Activated CD8-positive, alpha-beta memory T cell treated with anti-CD3 and anti-CD28 coated beads, Interleukin-2, amount 50 U/mL, for 48 hours (primary cell): ENCODE measurements at places on chromosomes 16 and 17.
A peak's percentile ranks its signal among the peaks of the same experiment; 100 is the strongest.

GRCh38 chr17:6191405-6192324 lies 121.5 kb downstream of the WSCD1 start:
- no peak for DNase-seq

DNA sequence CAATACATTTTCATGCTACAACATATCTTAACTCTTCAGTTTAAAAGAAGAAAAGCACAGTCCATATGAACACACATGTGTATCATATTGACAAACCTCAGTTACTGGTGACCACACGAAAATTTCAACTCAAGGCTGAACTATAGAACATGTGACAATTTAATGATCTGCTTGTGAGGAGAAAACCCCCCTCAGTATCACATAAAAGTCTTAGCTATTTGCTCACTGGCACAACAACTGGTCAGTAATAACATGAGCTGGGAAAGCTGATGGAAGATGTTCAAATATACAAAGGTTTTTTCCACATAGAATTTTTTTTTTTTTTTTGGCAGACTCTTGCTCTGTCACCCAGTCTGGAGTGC lies 19.5 kb downstream of the ZNF652 start:
- DNase-seq = no peak

DNA sequence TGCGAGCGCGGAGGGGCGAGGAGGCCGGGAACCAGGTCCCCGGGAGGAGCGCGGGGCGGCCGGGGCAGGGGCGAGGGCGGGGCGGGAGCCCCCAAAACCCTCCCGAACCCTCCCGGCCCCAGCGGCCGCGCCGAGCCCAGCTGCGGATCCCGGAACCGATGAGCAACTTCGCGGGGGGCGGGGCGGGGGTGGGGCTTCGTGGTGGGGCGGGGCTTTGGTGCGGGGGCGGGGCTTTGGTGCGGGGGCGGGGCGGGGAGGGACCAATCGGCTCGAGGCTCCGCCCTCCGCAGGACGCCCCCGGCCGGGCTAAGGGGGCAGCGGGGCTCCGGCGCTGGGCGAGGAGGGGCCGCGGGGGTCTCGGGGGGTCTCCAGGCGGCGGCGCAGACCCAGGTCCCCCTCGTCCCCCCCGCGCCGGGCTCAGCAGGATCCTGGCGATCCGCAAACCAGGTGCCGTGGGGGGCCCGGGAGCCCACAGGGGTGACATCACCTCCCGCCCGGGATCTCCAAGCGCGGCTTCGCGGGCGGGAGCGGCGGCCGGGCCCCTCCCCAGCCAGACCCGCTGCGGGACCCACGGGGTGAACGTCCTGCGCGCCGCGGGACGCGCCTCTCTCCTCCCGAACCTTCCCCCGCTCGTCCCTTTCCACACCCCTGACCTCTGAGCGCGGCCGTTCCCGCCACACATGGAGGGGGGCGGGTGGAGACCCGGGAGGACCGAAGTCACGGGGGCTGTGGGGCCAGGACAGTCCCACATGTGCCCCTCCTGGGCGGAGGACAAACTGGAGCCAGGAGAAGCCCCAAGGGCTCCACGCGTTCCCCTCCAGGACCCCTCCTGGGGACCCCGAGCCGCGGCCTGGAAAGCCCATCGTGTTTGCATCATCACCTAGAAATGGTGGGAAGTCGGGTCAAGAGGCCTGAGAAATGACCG lies at the start of gene ABR:
ABR (minus strand) TSS at position 164 of the 925 bp plus-strand sequence. CDS start 254 bp downstream, outside the sequence.
- peak; percentile 79 for DNase-seq

DNA sequence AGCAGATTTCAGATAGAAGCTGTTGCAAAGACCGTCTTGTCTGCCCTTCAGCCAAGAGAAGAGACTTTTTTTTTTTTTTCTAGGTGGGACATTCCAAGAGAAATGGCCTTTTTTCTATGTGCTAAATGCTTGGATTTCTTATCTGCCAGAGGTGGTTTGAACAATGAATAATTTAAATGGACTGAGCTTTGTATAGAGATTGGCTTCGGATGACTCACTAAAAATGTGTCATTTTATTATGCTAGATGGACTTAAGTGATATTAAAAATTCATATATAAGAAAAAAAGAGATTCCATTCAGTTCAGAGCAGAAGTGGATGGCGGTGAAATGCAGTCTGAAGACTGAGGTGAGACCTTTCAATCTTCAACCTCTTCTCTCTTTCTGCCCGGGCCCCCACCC lies 58.4 kb downstream of the MEAK7 start:
- no peak for DNase-seq

DNA sequence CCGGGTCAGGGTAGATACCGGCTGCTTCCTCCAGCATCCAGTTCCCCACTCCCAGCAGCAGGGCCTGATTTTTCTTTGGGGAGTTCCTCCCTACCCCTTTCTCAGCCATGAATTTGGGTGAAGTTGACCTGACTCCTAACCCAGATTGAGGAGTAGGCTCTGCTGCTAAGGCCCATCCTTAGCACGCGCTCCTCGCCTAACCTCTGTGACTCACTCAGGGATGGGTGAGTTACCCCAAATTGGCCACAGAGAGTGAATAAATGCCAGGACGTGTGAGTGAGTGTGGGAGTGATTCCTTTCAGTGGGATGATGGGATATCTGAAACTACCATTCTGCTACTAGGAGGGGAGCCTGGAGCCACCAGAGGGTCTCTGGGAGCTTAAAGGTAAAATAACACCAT lies 28.9 kb upstream of the ABCC12 start:
- no peak for DNase-seq

DNA sequence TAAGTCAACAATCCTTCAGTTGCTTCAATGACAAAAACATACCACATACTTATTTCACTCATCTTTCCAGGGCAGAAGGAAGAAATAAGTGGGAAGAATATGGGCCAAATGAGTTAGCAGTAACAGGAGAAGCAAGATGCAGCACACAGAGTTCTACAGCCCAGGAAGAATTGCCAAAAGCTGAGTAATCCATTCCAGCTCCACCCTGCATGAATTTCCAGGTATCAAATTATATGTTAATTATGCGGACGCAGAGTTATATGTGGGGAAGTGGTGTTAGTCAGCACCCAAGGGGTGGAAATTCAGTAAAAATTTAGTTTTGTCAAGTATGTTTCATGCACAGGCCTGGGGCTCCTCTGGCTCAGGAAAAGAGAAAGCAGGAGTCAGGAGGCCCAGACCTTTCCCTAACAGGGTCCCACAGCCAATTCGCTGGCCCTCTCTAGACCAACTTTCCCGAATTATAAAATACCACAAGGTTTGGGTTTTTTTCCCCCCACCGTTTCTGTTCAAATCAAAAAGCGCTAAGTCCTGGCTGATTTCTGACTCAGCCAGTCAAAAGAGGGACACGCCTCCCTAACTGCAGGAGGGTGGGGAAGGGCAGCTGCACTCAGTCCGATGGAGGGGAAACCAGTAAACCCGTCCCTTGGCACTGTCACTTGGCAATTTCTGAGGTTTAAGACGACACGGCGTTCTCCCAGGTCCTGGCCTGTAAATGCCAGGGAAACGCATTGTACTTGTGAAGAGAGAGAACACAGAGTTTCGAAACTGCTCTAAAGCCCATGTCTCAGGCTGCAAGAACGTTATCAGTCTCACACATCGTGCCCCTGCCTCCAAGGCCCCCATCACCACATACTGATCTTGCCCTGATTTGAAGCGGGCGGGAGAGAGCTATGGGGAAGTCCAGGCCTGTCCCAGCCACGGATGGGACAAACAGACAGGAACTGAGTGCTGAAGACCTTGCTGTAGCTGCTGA lies 58.1 kb downstream of the ZFHX3 start:
- no peak for DNase-seq

GRCh38 chr16:49275050-49275730 lies 6.4 kb downstream of the CBLN1 start:
- DNase-seq = no peak

GRCh38 chr17:78924481-78925151 lies 571 bp downstream of the TIMP2 start:
- no peak for DNase-seq

- no peak for DNase-seq
These were observed 619.3 kb downstream of the TP53TG3F start for GRCh38 chr16:34078691-34079090.

GRCh38 chr17:54882950-54883349 lies 17.7 kb upstream of the TOM1L1 start:
- DNase-seq = no peak

DNA sequence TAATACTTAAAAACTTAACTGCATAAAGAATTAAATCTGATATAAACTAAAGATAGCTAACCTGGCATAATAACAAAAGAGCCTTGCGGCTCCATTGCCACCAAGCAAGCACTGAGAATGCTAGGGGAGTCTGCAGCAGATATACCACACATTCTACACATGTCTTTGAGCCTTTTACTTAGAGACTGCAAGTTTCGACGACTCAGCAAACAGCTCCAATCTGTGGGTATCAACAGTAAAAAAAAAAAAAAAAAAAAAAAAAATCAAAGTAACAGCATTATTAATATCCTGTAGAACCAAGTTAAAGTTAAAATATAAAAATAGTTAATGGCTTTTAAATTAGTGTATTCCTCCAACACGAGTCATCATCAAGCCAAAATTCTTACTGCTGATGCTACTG lies 27.8 kb upstream of the INTS2 start:
- DNase-seq = no peak

- peak; percentile 87 for DNase-seq
These were observed at the start of gene HOXB7 for GRCh38 chr17:48610282-48611211. HOXB7 (minus strand) TSS chr17:48611017; CDS start chr17:48610918, 99 bp downstream.

DNA sequence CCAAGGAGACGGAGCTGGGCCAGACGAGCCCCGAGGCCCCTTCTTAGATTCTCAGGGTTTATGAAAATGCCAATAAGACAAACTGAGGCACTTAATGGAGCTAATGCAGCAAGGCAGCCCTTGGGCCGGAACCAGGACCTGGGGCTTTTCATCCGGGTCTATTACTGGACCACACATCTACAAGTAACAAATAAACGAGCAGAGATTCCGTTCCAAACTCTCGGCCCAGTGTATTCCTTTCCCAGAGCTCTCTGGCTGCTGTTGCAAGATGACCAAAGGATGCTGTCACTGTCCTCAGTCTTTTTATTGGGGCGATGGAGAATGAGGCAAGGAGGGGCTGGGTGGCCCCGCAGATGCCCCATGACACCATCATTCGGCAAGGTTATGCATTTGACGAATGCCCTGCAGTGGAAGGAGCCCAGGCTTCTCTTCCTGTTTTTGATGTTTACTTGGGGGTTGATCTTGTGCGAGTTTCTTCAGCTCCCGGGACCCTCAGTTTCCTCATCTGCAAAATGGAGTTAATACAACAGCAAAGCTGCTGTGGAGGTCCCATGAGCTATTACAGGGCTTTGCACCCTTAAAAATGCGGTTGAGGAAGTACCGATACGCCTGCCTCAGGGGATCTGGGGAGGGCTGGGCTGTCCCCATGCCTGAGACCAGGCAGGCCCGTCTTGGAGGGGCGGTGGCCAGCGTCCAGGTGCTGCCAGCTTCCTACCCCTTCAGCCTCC lies 1.1 kb upstream of the NTN1 start:
- DNase-seq = peak; percentile 37

DNA sequence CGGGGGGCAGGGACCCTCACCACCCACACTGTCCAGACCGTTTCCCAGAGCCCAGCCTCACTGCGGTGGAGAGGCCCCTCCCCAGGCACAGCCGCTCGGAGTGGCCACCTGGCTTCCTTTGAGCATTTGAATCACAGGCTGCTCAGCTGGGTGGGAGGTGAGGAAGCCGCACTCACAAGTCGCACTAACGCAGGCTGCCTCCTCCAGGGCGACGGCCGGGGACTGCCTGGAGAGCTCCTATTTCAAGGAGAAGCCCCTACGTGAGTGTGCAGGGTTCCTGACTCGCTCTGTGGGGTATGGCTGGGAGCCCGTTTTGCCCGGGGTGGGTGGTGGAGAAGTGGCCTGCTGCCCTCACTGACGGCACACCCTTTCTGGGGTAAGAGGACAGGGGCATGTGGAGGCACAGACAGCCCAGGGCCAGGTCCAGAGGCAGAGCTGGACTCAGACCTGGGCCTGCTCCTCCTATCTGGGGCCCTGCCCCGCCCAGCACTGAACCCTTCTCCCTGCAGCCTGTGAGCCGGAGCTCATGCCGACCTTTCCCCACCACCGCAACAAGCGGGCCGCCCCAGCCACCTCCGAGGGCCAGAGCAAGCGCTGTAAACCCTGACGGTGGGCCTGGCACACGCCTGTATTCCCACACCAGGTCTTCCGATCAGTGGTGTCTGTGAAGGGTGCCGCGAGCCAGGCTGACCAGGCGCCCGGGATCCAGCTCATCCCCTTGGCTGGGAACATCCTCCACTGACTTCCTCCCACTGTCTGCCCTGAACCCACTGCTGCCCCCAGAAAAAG lies 6.2 kb downstream of the SPATA2L start:
- DNase-seq = no peak

- peak; percentile 35 for DNase-seq
These were observed 4.2 kb downstream of the CD300LB start for GRCh38 chr17:74527081-74527480.

DNA sequence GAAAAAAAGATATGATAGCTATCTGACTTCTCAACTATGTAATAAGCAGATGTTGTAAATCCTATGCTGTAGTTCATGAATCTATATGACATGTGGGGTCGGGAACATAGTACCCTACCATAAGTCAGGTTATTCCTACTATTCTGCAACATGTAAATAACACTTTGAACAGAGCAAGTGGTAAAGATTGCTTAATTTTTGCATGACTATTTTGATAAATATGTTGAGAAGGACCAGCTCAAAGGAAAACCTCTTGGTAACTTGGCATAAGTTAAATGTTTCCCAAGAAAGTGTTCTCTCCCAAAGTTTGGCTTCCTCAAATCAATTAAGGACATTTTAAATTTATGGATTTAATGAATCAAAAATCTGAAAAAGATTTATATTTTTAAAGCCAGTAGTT lies 62.1 kb downstream of the ABHD15 start:
- DNase-seq = no peak
